ENCODE measurements at places on chromosomes 1 and 21.

DNA sequence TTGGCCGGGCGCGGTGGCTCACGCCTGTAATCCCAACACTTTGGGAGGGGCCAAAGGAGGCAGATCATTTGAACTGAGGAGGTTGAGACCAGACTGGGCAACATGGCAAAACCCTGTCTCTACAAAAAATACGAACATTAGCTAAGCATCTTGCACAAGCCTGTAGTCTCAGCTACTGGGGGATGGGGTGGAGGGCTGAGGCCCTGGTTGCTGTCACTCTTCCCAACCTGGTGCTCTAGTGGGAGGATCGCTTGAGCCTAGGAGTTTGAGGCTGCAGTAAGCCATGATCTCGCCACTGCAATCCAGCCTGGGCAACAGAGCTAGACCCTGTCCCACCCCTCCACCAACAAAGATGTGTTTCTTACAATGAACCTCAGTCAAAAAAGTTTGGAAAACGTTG is 2.8 kb downstream of the PHGDH start:
- no peak for DNase-seq

DNA sequence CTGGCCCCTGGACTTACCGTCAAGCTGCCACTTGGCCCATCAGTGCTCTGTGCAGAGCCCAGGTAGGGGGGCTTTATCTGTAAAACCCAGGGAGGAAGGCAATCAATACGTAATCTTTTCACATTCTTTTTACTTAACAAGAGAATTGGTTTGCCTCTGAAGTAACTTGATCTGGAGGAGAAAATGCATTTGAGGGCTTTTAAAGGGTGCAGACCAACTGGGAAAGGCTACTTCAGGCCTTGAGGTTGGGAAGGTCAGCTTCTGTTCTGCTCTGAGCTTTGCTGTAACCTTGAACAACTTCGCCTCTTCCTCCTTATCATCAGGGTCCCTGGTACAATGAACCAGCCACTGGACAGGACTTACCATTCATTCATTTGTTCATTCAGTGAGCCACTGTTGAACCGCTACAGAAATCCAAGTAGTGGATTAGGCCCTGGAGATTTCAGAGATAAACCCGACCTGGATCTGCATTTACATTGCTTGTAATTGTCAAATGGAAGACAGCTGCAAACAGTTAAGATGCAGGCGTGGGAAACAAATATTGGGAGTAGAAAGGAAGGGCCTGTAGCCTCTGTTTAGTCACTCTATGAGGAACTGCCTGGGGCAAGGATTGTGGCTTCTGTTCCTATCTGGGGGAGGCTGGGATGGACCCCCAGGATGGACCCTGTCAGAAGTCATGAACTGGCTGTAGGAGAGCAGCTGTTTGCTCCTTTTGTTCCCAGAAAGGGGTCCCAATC is 90.9 kb downstream of the MAN1C1 start:
- no peak for DNase-seq

- no peak for DNase-seq
Measured at GRCh38 chr1:220550811-220551399, 23.0 kb downstream of the MARK1 start.

DNA sequence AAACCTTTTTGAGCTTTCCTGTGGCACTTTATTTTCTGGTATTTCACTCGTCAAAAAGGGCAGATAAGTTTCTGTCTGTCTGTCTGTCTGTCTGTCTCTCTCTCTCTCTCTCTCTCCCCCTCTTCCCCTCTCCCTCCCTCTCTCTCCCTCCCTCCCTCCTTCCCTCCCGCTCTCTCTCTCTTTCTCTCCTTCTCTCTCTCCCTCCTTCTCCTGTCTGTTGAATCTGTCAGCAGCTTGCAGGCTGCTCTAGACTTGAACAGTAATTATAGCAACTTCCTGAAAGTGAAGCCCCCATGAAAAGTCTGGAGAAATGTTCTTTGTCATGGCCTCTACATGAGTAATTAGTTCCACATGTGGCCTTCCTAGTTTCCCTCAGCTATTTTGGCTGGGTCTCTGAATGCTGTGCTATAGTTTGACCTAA is 275.2 kb upstream of the C1orf105 start:
- no peak for DNase-seq

- DNase-seq = no peak
Measured at GRCh38 chr1:237267743-237268142, 225.8 kb downstream of the RYR2 start.

DNA sequence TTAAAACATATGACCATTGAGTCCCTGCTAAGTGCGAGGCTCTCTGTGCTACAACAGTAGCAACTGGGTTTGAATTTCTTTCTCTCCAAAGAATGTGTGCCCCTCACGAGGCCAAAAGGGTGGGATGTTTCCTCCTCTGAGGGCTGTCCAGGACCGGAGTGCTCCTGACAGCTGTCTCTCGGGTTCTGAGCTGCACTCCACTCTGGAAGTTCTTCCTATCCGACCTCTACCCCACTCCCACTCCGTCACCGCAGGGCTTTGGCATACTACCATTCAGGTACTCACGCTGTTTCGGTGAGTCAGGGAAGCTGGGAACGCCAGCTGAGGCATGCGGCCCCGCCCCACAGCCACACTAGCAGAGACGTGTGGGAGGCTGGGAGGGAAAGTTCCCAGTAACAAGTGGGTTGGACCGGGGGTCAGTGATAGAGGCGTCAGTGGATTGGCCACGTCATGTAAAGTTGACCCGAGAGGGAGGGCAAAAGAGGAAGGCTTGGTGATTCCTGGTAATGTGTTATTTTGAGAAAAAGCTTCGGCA is 705 bp upstream of the SLC50A1 start:
- DNase-seq = no peak

DNA sequence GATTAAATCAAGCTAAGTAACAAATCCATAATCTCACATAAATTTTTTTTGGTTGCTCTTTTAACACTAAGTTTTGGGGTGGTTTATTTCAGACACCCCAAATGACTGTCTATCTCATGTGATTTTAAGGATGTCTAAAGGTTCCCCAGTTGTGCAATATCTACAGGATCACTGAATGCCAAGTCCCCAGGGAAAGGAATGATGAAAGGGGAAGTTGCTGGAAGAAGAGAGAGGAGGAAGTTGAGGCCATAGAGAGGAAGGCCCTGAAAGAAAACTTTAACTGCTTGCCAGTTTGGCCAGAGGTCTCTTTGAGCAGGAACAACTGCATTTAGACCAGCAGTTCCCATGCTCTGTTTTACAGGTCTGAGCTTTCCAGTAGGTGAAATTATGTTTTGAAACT is 27.5 kb upstream of the SLC19A2 start:
- DNase-seq = no peak

- no peak for DNase-seq
Measured at GRCh38 chr1:180228648-180229482, 1.2 kb upstream of the LHX4 start.

DNA sequence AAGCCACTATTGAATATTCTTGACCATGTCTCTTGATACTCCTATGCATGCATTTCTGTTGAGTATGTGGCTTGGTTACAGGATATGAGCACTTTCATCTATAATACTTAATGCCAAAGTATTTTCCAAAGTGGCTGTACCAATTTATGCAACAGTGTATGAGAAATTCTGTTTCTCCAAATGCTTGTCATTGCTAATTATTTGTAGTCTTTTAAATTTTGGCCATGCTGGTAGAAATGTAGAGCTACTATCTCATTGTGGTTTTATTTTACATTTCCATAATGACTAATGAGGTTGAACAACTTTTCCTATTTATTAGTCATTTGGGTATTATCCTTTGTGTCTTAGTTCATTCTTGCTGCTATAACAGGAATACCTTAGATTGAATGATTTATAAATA is 71.4 kb upstream of the TSPAN2 start:
- no peak for DNase-seq

DNA sequence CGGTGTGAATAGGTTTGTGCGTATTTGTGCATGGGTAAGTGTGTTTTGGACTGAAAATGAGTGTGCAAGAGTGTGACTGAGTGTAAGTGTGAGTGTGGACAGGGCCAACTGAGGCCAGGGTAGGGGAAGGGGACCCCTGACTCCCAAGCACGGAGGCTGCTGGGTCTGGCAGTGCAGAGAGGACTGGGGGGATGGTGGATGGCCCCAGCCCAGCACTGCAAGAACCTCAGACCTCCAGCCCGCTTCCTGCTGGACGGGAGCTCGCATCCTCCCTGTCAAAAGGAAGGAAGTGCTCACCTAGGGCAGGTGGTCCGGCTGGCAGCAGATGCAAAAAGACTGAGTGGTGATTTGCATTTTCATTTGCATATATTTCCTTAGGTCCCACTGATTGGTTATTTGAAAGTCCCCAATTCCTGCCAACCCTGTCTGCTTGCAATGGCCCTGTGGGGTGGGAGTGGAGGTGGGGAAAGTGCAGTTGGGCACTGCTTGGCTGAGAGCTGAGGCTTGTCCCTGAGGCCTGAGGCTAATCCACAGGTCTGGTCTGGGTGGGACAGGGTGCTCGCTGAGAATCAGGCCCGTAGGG is 42.8 kb upstream of the CASZ1 start:
- no peak for DNase-seq

DNA sequence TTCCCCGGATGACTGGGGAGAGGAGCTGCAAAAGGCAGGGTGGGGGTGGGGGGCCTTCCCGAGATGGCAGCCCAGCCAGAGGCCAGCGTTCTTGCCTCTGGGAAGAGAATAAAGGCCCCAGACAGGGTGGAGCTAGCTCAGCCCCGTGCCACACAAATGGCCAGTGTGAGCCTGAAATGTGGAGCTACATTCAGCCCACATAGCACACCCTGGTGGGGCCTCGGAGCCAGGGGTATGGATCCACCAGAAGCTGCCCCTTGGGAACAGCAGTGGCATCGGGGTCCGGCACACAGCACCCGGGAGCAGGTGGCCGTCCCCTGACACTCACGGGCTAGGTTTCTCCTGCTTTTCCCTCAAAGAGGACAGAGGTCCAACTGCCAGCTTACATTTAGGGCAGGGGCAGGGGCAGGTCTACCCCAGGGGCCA is 93.9 kb downstream of the PDE9A start:
- DNase-seq = no peak

DNA sequence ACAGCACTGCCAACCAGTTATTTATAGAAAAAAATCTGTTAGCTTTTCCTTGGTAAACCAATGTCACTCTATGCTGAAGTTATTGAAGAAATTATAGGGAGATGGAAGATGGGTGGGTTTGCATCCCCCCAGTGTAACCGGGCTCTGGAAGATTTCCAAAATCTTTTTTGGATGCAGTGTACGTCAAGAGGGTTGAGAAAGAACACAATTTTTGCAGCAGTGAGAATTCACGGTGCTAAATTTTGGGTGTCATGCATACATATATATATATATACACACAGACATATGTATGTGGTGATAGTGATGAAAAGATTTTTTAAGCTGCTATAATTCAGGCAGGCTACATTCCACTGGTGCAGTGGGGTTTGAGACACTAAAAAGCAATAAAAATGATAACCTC is 91.4 kb upstream of the MAGI3 start:
- DNase-seq = no peak

DNA sequence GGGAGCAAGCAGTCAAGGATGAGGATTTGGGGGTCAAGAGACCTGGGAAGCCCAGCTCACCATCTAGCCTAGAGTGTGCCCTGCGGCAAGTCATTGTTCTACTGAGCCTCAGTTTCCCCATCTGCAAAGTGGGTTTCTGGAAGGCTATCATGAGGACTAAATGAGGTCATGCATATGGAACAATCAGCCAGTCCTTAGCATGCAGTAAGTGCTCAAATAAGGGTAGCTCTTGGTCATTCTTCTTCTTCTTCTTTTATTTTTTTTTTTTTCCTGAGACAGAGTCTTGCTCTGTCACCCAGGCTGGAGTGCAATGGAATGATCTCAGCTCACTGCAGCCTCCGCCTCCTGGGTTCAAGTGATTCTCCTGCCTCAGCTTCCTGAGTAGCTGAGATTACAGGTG is 99.9 kb upstream of the RUNX3 start:
- DNase-seq = no peak

- no peak for DNase-seq
Measured at GRCh38 chr1:97593192-97593591, 327.6 kb downstream of the DPYD start.

DNA sequence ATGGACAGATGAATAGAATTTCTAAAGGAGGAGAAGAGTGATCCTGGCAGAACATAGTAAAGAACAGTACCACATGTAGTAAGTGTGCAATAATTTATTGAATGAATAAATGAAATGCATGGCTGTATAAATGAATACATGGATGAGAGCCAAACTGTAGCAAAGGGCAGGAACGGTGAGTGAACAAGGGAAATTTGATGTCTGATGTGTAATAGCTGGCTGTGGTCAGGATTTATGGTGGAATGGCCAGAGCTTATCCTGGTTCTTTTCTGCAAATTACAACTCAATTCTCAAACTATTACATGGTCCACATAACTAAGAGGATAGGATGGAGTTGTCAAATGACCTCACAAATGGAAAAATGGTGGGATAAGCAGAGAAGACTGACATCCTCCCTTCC is 43.2 kb upstream of the ARHGAP29 start:
- no peak for DNase-seq

DNA sequence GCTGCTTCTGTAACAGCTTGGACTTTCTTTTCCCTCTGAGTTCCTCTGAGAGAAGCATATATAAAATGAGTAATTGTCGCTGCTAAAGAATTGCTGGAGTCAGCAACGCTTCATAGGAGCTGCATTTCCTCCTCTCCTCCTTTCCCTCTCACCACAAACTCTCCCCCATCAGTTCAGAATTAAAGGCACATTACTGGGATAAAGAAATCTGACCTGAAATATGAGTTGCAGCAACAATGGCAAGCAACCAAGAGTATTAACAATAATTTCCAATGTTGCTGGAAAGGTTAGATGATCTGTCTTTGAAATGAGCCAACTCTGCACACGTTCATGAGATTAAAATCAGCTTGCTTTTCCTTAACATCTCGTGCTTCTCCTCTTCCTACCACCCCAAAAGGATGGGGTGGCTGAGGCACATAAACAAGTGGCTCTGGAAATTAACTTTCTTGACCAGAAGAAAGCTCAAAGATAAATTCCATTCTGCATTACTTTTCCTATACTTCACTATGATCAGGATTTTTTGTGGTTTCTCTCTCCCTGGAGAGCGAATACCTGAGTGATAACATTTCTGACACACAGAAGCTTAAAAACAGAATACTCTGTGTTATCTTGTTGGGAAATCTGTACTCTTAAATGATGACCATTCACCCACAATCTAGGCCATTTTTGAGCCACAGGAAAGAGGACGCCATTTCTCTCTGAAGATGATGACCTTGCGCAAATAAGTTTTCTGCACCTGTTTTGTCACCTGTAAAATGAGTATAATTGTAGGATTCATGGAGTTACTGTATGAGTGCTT is 90.2 kb downstream of the TGFBR3 start:
- no peak for DNase-seq

GRCh38 chr1:180926164-180926981 is 13.7 kb downstream of the KIAA1614 start:
- peak; percentile 50 for DNase-seq

- DNase-seq = no peak
Measured at GRCh38 chr1:143660354-143660941, 311.3 kb downstream of the FAM72C start.

- DNase-seq = no peak
Measured at GRCh38 chr1:175129182-175129581, 61.5 kb downstream of the TNN start.

- DNase-seq = no peak
Measured at GRCh38 chr1:207844371-207844770, 66.6 kb downstream of the CD34 start.

GRCh38 chr1:107739201-107739600 is 225.8 kb downstream of the VAV3 start:
- DNase-seq = no peak

Data from bone marrow (tissue), 2 donors.